Uterus (tissue), 4 donors: ENCODE measurements at places on chromosomes 13 and 19. TPM values are rescaled to one million over a fixed set of nuclear protein-coding genes. Genes with fewer than 3 reads are reported as not detected.
A peak's percentile ranks its signal among the peaks of the same experiment; 100 is the strongest.

Gene CBARP
- 0.26 TPM for total RNA-seq

Gene MAP4K1
- not detected for total RNA-seq

- peak overlapping the region; percentile 70 for H3K27ac ChIP-seq
- H3K4me3 ChIP-seq, result peak overlapping the region; percentile 52
- DNase-seq, result peak; percentile 40
- no peaks in the 10 kb centered on the region for H3K4me1 ChIP-seq
Observed at GRCh38 chr19:2150794-2151338, 500 bp downstream of the AP3D1 start.

Gene ZNF611
- 29.7 TPM for total RNA-seq

Gene HCST
- total RNA-seq, result 4.5 TPM

Gene VAV1
- total RNA-seq, result 5.1 TPM

Gene SYT5
- not detected for total RNA-seq

Gene IZUMO2
- total RNA-seq, result not detected

DNA sequence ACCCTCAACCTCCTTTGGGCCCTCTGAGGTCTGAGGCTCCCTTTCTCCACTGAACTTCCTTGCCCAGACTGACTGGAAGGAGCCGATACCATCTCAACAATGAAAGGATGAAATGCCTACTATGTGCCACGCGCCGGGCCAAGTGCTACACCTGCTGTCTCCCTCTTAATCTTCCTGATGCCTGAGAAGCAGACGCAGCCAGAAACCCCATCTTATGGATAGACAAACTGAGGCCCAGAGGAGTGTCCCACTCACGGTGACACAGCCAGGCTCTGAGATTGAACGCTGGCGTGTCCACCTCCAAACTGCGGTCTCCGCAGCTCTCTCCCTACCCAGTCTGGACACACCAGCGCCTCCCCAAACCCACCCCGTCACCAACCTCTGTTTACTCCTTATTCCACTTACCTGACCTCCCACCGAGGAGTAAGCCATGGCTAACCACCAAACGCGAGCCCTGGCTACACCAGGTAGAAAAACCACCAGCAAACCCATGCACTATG lies 20.9 kb downstream of the MLLT1 start:
- no peaks in the 10 kb centered on the region for H3K36me3 ChIP-seq
- no peak overlapping the region for H3K27ac ChIP-seq
- H3K4me1 ChIP-seq, result no peaks in the 10 kb centered on the region
- no peak for DNase-seq

- peak overlapping the region; percentile 37 for H3K4me3 ChIP-seq
- no peaks in the 10 kb centered on the region for H3K27me3 ChIP-seq
- no peak overlapping the region for H3K27ac ChIP-seq
Observed at GRCh38 chr13:21326155-21327031, 132.7 kb downstream of the ZDHHC20 start.

DNA sequence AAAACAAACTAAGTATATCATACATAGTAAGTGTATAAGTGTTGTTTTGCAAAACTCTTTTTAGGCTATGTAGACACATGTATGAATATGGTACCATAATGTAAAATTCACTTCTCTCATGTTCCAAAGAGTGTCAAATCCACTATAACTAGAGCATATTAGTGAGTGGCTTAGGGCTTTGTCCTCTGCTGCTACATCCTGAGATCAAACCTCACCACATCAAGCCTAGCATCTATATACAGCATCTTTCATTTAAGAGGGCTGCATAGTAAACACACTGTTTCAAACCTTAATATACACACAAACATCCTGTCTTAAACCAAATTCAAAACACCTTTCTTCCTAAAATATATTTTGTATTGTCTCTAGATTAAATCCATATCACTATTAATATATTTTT lies 38.7 kb downstream of the ELF1 start:
- no peaks in the 10 kb centered on the region for H3K36me3 ChIP-seq
- no peaks in the 10 kb centered on the region for H3K27me3 ChIP-seq
- H3K4me3 ChIP-seq, result no peak overlapping the region
- no peak for DNase-seq
- H3K27ac ChIP-seq, result peak overlapping the region; percentile 91
- H3K4me1 ChIP-seq, result no peaks in the 10 kb centered on the region

DNA sequence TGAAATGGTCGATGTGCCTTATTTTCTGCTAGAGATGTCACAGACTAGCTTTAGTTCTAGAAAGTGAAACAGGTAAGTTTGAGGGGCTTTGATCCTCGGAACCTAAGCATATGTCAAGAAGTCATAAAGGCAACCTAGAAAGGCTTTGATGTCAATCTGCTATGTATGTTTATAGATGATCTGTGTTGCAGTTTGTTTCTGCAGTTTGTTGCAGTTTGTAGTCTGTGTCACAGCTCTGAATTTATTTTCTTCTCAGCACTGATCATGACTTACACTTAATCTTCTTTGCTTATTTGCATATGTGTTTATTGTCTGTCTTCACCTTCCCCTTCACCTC lies 5.9 kb downstream of the LSM14A start:
- no peak overlapping the region for H3K27ac ChIP-seq
- DNase-seq, result no peak
- H3K36me3 ChIP-seq, result no peaks in the 10 kb centered on the region
- no peaks in the 10 kb centered on the region for H3K27me3 ChIP-seq
- no peak overlapping the region for H3K4me3 ChIP-seq

DNA sequence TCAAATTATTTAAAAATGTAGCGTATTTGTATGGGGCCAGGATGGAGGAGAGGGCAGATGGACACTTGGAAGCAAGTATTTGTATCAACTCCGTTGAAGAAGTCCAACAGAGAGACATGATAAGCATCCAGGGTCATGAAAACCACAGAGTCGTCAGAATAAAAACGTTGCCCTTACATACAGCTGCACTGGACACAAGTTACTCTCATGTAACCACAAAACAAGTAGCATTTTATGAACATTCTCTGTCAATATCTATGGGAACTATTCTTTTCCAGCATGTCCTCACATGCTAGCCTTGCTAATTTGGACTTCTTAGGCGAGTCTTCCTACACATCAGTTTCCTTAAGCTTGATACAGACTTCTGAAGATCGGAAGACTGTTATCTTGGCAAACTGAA lies 35.0 kb downstream of the EFNB2 start:
- no peak overlapping the region for H3K4me3 ChIP-seq
- no peak for DNase-seq
- H3K27me3 ChIP-seq, result no peaks in the 10 kb centered on the region
- H3K36me3 ChIP-seq, result no peaks in the 10 kb centered on the region
- H3K4me1 ChIP-seq, result peaks cover 3% of the 10 kb centered on the region

Gene NLRP7
- total RNA-seq, result 1.4 TPM

Gene ZNF112
- 23.2 TPM for total RNA-seq

GRCh38 chr13:112105892-112106291 lies 38.9 kb downstream of the SOX1 start:
- no peaks in the 10 kb centered on the region for H3K4me1 ChIP-seq
- H3K27ac ChIP-seq, result no peak overlapping the region
- H3K4me3 ChIP-seq, result no peak overlapping the region
- DNase-seq, result no peak
- no peaks in the 10 kb centered on the region for H3K36me3 ChIP-seq
- H3K27me3 ChIP-seq, result no peaks in the 10 kb centered on the region

DNA sequence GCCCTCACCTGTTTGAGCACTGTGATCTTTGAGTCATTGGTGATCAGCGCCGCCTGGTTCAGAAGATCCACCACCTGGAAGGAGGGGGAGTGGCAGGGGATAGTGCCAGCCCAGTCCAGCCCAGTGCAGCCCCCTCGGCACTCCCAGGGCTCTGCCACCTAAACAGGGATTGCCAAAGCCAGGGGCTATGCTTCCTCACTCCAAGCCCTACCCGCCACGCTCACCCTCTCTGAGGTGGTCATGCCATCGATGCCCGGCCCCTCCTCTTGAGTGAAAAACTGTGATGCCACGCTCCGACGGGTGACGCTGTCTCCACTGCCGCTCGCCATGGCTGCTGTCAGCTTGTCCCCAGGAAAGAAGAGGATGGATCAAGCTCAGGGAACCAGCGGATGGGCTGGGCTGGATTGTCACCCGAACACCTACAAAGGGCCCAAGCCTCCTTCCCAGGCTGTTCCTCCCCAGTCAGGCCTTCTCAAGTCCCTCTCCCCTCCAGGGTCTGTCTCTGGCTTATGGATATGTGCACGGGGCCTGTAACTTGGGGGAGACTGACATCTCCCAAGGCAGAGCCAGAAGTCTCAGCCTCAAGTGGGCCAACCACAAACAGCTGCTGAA lies 8.7 kb downstream of the SYMPK start:
- no peaks in the 10 kb centered on the region for H3K36me3 ChIP-seq
- no peak overlapping the region for H3K27ac ChIP-seq
- H3K4me1 ChIP-seq, result no peaks in the 10 kb centered on the region
- DNase-seq, result no peak
- H3K27me3 ChIP-seq, result no peaks in the 10 kb centered on the region
- no peak overlapping the region for H3K4me3 ChIP-seq

Gene RFPL4A
- not detected for total RNA-seq

GRCh38 chr19:4288091-4288777 lies 9.2 kb downstream of the SHD start:
- DNase-seq, result no peak
- H3K4me3 ChIP-seq, result no peak overlapping the region
- H3K27me3 ChIP-seq, result peaks cover 9% of the 10 kb centered on the region
- H3K36me3 ChIP-seq, result no peaks in the 10 kb centered on the region

DNA sequence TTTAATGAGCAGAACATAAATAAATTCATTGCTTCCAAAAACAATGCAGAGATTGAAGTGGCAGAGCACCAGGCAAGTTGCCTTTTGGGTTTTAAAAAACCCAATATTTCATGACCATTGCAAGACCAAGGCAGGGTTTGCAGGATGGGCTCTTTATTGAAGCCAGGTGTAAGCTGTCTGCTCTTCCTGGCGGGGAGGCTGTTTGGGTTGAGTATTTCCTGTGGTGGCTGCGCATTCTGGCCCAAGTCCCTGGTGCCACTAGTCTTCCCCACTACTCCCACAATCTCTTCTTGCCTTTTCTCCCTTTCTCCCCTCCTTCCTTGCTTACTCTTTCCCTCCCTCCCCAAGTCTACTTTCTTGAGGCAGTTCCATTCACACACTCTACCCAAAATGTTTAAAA lies 116.4 kb downstream of the AKAP11 start:
- H3K36me3 ChIP-seq, result no peaks in the 10 kb centered on the region
- H3K27me3 ChIP-seq, result no peaks in the 10 kb centered on the region
- no peak overlapping the region for H3K27ac ChIP-seq
- DNase-seq, result no peak
- H3K4me3 ChIP-seq, result no peak overlapping the region

GRCh38 chr19:844546-844971 lies 3.8 kb downstream of the PRTN3 start:
- no peaks in the 10 kb centered on the region for H3K36me3 ChIP-seq
- H3K4me1 ChIP-seq, result peaks cover 12% of the 10 kb centered on the region
- peaks cover 33% of the 10 kb centered on the region for H3K27me3 ChIP-seq
- no peak overlapping the region for H3K27ac ChIP-seq
- DNase-seq, result no peak
- H3K4me3 ChIP-seq, result no peak overlapping the region

- no peak overlapping the region for H3K27ac ChIP-seq
- no peaks in the 10 kb centered on the region for H3K27me3 ChIP-seq
- no peak for DNase-seq
- no peaks in the 10 kb centered on the region for H3K36me3 ChIP-seq
Observed at GRCh38 chr19:33306191-33306590, 3.9 kb upstream of the CEBPA start.

DNA sequence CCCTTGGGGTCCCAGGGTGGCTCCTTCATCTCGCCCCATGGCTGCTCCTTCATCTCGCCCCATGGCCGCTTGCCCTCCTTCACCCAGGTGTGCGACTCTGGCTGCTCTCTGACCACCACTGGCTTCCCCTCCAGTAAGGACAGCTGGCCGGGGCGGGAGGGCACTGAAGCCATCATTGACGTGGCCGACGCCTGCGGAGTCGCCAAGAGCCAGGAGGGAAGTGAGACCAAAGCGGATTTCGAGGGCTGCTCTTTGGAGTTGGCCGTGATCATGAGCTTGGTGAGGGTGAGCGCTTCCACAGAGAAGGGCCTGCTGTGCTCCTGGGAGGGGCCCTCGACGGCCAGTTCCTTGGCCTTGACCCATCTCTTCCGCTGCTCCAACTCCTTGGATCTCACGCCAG lies 4.0 kb upstream of the COX6B2 start:
- no peaks in the 10 kb centered on the region for H3K36me3 ChIP-seq
- no peak for DNase-seq
- no peak overlapping the region for H3K4me3 ChIP-seq
- peaks cover 1% of the 10 kb centered on the region for H3K4me1 ChIP-seq
- no peak overlapping the region for H3K27ac ChIP-seq
- H3K27me3 ChIP-seq, result peaks cover 13% of the 10 kb centered on the region

- H3K4me1 ChIP-seq, result no peaks in the 10 kb centered on the region
- DNase-seq, result no peak
- no peak overlapping the region for H3K4me3 ChIP-seq
- H3K27ac ChIP-seq, result no peak overlapping the region
Observed at GRCh38 chr13:85204668-85205344, 594.4 kb downstream of the SLITRK6 start.

Gene ZNF793
- 21.3 TPM for total RNA-seq

Gene NMRK2
- total RNA-seq, result not detected

DNA sequence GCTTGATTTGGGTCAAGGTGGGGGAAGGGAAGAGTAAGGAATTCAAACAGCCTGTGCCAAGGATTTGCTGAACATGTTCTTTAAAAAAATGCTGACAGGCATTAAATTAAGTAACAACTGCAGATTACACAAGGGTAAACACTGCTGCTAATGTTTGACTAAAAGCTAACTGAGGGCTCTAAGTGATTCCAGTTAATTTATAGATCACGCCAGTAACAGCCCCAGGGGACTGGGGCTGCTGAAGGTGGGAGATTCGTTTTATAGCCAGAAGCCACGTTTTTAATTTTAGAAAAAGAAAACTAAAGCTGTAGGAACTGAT lies 321.7 kb downstream of the DLEU7 start:
- peak overlapping the region; percentile 28 for H3K27ac ChIP-seq
- H3K4me1 ChIP-seq, result no peaks in the 10 kb centered on the region
- no peaks in the 10 kb centered on the region for H3K27me3 ChIP-seq
- no peaks in the 10 kb centered on the region for H3K36me3 ChIP-seq
- DNase-seq, result no peak

- DNase-seq, result no peak
- H3K4me3 ChIP-seq, result no peak overlapping the region
- H3K27ac ChIP-seq, result no peak overlapping the region
- no peaks in the 10 kb centered on the region for H3K36me3 ChIP-seq
- H3K4me1 ChIP-seq, result no peaks in the 10 kb centered on the region
Observed at GRCh38 chr19:35306473-35307246, 14.7 kb downstream of the MAG start.

DNA sequence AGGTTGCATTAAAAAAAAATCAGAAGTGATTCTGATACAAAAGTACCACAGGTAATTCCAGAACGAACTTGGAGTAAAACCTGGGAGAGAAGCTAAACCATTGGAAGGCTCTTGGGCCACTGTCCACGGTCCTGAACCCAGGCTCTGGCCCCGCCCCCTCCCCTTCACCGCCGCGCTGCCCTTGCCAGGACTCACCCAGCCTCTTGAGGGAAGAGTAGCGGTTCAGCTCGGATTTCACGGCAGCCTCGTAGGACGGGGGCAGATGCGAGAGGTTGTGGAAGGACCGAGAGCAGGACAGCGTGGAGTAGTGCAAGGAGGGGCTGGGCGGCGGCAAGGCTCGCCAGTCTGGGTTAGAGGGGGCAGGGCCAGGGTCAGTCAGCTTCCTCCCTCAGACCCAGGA lies 5.7 kb downstream of the SHISA7 start:
- H3K4me1 ChIP-seq, result no peaks in the 10 kb centered on the region
- H3K27ac ChIP-seq, result no peak overlapping the region
- no peak overlapping the region for H3K4me3 ChIP-seq
- H3K27me3 ChIP-seq, result peaks cover 40% of the 10 kb centered on the region
- no peak for DNase-seq
- no peaks in the 10 kb centered on the region for H3K36me3 ChIP-seq

- no peaks in the 10 kb centered on the region for H3K36me3 ChIP-seq
- no peak overlapping the region for H3K27ac ChIP-seq
- no peak for DNase-seq
- no peak overlapping the region for H3K4me3 ChIP-seq
- no peaks in the 10 kb centered on the region for H3K27me3 ChIP-seq
Observed at GRCh38 chr13:24307211-24308067, 1.9 kb upstream of the C1QTNF9 start.
